Motor neuron (in vitro differentiated cells): ENCODE measurements at places on chromosomes 7 and 10. TPM values are rescaled to one million over a fixed set of nuclear protein-coding genes. Genes with fewer than 3 reads are reported as not detected.

The CUBN gene
- total RNA-seq: 0.91 and 1.8 TPM in 2 replicates

The KCNMA1 gene
- 81.4 and 96.6 TPM in 2 replicates for total RNA-seq

The SPAM1 gene
- not detected in 2 replicates for total RNA-seq

The DYNC1I1 gene
- 5.2 and 5.3 TPM in 2 replicates for total RNA-seq

The CYP2E1 gene
- total RNA-seq: 1.6 and 2.7 TPM in 2 replicates

The DRGX gene
- total RNA-seq: not detected in 2 replicates

The CPXM2 gene
- total RNA-seq: 0.38 and 0.75 TPM in 2 replicates

The GPR26 gene
- total RNA-seq: 0.16 and 0.50 TPM in 2 replicates

The FAM20C gene
- 20.1 and 20.5 TPM in 2 replicates for total RNA-seq

The FAM25G gene
- total RNA-seq: not detected in 2 replicates

The SUGCT gene
- total RNA-seq: 2.0 and 2.7 TPM in 2 replicates

The NPSR1 gene
- 3.1 and 6.1 TPM in 2 replicates for total RNA-seq

The ABCB4 gene
- total RNA-seq: 0.28 and 0.64 TPM in 2 replicates

The CCDC71L gene
- total RNA-seq: 11.2 and 11.7 TPM in 2 replicates

The PPP1R17 gene
- total RNA-seq: 0.60 and 1.2 TPM in 2 replicates

The ITPRID1 gene
- total RNA-seq: 0.97 and 1.1 TPM in 2 replicates

The IFIT2 gene
- 0.62 and 0.64 TPM in 2 replicates for total RNA-seq

The MEOX2 gene
- 0.77 and 1.3 TPM in 2 replicates for total RNA-seq

The C10orf62 gene
- total RNA-seq: 0.33 TPM in 1 of 2 replicates, not detected in the other

The ARHGAP22 gene
- total RNA-seq: 1.5 and 1.7 TPM in 2 replicates

The WIPF3 gene
- total RNA-seq: 0.38 and 0.41 TPM in 2 replicates

The COL26A1 gene
- total RNA-seq: 9.5 and 10.8 TPM in 2 replicates

The MTG1 gene
- 11.9 and 13.3 TPM in 2 replicates for total RNA-seq

The GOLGA7B gene
- total RNA-seq: 0.91 and 1.0 TPM in 2 replicates

The AVPI1 gene
- total RNA-seq: 7.8 and 8.7 TPM in 2 replicates

The MSMB gene
- total RNA-seq: not detected in 2 replicates

The BTBD16 gene
- not detected in 2 replicates for total RNA-seq

The SDK1 gene
- total RNA-seq: 6.8 and 9.1 TPM in 2 replicates

The ORAI2 gene
- 5.4 and 5.8 TPM in 2 replicates for total RNA-seq

The ZNF853 gene
- total RNA-seq: 13.3 and 21.2 TPM in 2 replicates
